Right ventricle myocardium superior (tissue), 1 donor: ENCODE measurements at places on chromosomes 3 and 15. TPM values are rescaled to one million over a fixed set of nuclear protein-coding genes. Genes with fewer than 3 reads are reported as not detected.

Gene TOPAZ1
- not detected for total RNA-seq

- no peak for DNase-seq
Observed at GRCh38 chr3:50876947-50877346, 202.2 kb downstream of the DOCK3 start.

Gene UTS2B
- total RNA-seq = 0.19 TPM

- DNase-seq = no peak
Observed at GRCh38 chr3:152104847-152105415, 163.8 kb upstream of the MBNL1 start.

DNA sequence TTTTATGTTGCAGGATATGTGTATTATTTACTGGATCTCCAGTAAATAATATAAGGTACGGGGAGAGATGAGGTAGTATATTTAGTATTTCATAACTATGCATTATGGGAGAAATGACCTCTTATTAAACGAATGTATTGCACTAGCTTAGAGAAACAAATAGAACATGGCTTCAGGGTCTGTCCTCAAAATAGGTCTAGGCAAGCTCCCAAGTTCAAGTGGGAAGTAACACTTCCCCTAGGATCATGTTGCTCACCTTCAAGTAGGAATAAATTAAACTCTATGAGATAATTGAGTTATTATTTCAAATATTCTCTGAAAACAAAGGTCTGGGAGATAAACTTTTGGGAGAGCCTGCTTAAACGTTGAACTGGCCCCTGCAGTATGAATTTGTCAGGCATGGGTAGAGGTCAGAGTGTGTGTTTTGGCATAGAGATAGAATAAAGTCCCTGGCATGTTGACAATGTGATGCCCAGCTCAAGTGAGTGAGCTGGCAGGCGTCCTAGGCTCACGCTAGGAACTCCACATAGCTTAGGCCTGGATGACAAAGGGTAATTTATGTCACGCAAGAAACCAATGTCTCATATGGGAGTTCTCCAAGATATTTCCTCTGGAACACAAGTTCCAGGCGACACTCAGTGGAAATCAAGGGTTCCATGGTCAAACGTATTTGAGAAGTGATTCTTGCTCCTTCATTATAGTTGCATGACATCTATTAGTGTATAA, 236.8 kb downstream of the CACNA2D3 start:
- peak; percentile 85 for DNase-seq

DNA sequence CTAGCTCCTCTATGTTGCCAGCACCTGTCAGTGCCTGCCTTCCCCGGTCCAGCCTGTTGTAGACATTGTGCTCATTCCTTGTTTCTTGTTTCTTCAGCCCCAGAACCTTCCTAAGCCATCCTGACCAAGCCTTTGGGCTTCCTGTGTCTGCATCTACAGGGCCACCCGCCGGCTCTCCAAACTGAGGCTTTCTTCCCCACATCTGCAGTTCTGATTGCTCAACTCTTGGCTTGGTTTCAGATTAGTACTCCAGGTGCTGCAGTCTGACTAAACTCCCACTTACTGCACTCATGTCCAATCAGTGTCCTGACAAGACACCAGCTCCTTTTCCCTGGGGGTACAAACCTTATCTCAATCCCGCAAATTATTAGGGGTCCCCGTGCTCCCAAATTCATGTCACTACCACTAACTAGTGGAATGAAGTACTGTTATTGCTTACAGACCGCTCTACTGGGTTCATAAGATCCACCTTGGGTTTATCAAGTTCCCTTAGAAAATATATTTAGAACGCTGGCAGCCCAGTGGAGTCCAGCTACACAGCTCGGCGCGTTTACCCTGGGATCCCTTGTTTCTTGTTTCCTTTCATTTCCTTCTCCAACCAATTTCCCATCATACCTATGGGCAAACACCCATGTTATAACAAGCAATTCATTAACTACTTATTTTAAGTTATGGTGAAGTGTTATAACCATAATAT, 114.2 kb upstream of the TJP1 start:
- no peak for DNase-seq

DNA sequence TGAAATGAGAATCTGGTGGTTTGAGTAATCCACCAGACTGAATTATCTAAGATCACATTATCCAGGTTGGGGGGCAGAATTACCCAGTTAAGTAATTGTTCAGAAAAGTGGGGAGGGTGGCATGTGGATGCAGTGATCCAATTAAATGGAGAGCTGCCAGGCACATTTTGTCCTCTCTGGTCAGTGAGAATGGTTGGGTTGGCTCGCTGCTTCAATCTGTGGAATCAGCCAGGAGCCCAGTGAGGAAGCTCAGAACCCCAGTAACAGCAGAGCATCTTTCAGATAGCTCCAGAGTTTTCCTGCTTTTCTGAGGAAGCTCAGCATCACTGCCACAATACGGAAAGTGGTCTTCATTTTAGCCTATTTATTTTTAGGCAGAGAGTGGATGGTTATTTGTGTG, 6.4 kb upstream of the EXOG start:
- DNase-seq = no peak

DNA sequence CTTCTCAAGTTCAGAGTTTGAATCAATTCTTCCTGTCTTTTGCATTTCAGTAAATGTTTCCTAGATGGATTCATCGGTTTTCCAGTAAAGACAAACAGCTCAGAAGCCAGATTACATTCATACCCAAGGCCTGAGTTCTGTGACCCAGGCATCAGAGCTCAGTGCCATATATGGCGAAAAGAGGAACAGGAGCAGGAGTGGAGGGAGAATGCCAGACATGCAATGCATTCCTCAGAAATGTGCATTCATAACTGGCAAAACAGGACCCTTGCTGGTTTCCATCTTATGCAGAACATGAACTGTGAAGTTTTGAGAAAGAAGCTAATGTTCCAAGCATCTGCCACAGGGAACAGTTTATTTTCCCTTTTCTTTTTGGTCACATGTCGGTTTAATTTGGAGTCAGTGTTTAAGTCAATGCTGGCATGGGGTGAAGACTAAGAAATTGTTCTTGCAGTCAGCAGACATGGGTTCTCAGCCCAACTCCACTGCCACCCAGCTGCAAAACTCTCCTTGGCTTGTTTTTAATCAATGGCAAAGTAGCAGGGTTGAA, 116.5 kb downstream of the LPP start:
- DNase-seq = no peak

GRCh38 chr3:133662278-133662651, 524 bp upstream of the TOPBP1 start:
- DNase-seq = no peak

GRCh38 chr15:41558400-41559238, at the start of gene TYRO3:
Gene TYRO3, plus strand, starts transcription at chr15:41559212. Its CDS starts 46 bp downstream, at chr15:41559258.
- DNase-seq = peak; percentile 77

DNA sequence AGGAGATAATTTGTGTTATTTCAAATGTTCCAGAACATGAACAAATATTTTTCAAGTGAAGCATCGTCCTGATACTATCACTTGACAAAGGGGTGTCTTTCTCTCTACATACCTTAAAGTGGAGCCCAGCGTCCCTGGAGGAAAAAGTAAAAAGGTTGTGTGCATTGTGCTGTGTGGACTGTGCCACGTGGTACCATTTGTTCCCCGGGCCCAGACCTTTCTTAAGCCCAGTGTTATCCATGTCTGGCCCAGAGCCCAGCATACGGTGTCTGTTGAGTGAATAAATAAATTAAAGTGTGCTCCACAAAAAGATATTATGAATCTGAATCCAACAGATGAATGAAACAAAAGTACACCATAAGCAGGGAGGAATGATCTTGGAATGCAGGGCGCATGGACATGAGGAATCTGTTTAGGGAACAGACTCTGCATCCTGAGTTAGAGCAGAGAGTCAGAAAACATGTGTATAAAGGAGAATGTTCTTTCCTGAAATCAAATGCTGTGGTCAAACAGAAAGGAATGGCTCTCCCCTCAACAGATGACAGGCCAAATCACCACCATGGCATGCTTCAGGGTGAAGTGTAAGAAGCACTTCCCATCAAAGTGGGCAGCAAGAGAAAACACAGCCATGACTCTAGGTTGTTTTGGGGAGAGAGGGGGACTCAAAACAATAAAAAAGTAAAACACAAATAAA, 8.1 kb upstream of the PRSS50 start:
- no peak for DNase-seq
